Stimulated activated CD4-positive, alpha-beta T cell treated with anti-CD3 and anti-CD28 coated beads, Interleukin-1b, Interleukin-23, amount 100 ng/mL, for 4 hours (primary cell): ENCODE measurements at places on chromosomes 5 and 9.

GRCh38 chr9:16069671-16070454 is 517.0 kb downstream of the CCDC171 start:
- no peak for DNase-seq

DNA sequence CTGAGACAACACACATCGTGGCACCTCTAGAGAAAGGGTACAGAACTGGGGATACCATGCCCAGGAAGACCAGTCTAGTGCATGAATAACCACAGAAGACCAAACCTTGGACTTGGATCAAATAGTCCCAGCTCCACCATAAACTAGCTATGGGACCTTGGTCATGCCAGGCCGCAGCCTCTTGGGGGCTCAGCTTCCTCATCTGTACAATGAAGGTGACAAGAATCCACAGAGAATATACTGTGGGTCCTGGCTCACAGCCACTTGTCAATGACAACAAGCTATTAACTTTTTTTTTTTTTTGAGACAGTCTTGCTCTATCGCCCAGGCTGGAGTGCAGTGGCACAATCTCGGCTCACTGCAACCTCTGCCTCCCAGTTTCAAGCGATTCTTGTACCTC is 3.9 kb downstream of the KYAT1 start:
- no peak for DNase-seq

GRCh38 chr5:108379722-108380530 is 2.0 kb downstream of the FBXL17 start:
- no peak for DNase-seq

DNA sequence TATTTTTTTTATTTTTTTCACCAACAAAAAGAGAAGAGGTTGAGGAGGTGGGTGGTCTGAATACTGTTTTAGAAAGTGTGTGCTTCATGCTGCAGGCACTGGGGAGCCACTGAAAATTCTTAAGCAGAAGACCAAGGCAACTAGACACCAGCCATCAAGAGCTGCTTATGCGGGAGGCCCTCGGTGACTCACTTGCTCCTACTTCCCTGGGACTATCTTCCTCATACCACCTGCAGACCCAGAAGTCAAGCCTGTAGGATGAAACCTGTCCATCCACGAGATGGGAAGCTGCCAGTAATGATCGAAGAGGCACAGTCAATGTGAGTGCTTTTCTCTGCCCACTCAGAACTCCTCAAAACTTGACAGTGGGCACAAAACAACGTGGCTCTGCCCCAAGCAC is 125.8 kb upstream of the SLC44A1 start:
- no peak for DNase-seq
